A549 treated with DMSO at 1 μM for 4 hours (cell line): ENCODE measurements at places on chromosomes 3 and 15. TPM values are rescaled to one million over a fixed set of nuclear protein-coding genes. Genes with fewer than 3 reads are reported as not detected.

The CCR8 gene
- total RNA-seq: not detected in 5 replicates

The DUOXA2 gene
- total RNA-seq: not detected in 5 replicates

The EPB42 gene
- not detected in 5 replicates for total RNA-seq

The PARP15 gene
- total RNA-seq: not detected in 5 replicates

The PATL2 gene
- total RNA-seq: 0.17 to 0.33 TPM (median 0.24 TPM) in 4 of 5 replicates, not detected in the other

The GPR62 gene
- total RNA-seq: 0.06 TPM in 1 of 5 replicates, not detected in the others

The MAPK6 gene
- total RNA-seq: 45.8 to 62.6 TPM (median 59.5 TPM) in 5 replicates

The SUCNR1 gene
- total RNA-seq: 0.13 to 0.22 TPM (median 0.16 TPM) in 5 replicates

The LRRIQ4 gene
- total RNA-seq: not detected in 5 replicates

The SEMA3G gene
- total RNA-seq: 0.03 to 0.30 TPM (median 0.09 TPM) in 5 replicates

The LRRK1 gene
- total RNA-seq: 19.5 to 26.6 TPM (median 24.9 TPM) in 5 replicates
